ENCODE measurements at places on chromosomes 16 and 17.

DNA sequence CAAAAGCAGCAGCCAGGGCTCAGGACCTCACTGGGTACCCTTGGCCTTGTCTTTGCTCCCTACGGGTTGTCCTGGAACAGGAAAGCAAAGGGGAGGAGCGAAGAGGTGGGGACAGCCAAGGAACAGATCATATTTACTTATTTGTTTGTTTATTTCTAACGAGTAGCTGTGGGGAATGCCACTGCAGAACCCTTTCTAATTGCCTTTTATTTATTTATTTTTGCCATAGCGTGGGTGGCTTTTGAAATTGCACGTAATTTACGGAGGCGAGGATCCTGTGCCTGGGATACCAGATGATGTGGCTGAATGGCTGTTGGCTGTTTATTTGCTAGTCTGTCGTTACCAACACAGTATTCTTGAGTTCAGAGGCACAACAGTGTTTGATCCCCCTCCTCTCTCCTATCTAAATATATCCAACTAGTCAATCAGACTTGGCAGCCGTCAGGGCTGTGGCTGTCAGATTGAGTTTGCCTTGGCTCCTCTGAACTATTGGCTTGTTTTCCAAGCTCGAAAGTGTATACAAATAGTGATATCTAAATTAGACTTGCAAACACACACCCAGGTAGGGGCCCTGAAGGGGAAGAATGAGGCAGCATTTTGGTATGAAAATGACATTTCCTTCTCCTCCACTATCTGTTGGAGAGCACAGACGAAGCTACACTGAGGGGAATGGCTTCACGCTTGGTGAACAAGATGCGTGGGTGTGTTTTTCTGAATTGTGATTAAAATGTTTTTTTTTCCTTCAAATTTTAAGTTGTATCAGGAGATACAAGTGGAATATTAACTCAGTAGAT, 110.4 kb downstream of the MSI2 start:
- DNase-seq, result no peak

GRCh38 chr17:43816336-43817320, 16.3 kb downstream of the MPP3 start:
- no peak for DNase-seq

DNA sequence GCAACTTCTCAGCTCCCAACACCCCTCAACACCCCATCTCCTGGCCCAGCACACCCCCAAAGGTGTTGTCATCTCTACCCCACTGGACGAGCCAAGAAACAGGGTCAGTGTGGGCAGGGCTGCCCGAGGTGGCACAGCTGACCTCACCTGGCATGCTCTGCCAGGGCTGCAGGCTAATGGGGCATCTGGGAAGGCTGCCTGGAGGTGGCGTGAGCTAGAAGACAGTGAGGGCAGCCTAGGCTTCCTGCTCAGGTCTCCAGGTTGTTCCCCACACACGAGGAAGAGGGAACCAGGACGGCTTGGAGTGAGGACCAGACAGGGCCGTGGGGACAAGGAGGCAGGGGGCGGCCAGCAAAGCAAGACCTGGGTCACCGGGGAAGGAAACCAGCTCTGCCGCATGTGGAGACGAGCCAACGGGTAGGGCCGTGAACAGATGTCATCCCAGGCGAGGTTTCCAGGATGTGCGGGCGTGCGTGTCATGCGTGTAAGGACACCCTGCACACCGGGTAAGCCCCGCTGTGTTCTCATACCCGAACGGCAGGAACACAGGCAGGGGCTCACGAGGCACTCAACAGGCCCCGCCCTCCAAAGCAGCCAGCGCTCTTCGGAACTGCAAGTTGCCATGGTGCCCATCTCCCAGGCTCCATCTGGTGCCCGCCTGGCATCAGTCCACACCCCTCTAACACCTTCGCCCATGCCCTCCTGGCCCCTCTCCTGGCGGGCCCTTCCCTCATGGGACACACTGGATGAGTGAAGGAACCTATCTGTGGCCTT, 29.6 kb upstream of the PVALEF start:
- DNase-seq, result peak; percentile 71

- DNase-seq, result no peak
Observed at GRCh38 chr16:83031524-83031923, 404.8 kb downstream of the CDH13 start.

GRCh38 chr16:89297156-89297874, 79.8 kb downstream of the ZNF778 start:
- DNase-seq, result no peak

- no peak for DNase-seq
Observed at GRCh38 chr16:47523342-47524006, 62.3 kb downstream of the PHKB start.

DNA sequence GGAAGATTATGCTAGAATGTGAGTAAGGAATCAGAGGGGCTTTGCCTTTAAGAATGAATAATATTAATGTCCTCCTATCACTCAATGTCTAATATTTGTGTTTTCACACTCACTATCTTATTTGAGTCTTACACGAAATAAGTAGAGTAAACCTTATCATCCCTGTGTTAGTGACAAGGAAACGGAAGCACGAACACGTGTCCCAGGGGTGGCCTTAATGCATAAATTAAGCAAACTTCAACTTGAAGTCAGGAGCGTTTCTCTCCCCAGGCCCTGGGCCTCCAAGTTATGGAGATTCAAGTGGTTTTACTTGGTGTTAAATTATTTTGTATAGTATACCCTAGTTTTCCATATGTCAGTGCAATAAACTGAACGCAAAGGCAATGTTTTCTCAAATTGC, 96.0 kb downstream of the WDR59 start:
- no peak for DNase-seq

GRCh38 chr17:40568074-40568836, 3.0 kb upstream of the CCR7 start:
- no peak for DNase-seq

GRCh38 chr17:42522798-42523278, 13.2 kb upstream of the NAGLU start:
- no peak for DNase-seq

GRCh38 chr17:35612924-35613521, 25.9 kb downstream of the AP2B1 start:
- peak; percentile 39 for DNase-seq

DNA sequence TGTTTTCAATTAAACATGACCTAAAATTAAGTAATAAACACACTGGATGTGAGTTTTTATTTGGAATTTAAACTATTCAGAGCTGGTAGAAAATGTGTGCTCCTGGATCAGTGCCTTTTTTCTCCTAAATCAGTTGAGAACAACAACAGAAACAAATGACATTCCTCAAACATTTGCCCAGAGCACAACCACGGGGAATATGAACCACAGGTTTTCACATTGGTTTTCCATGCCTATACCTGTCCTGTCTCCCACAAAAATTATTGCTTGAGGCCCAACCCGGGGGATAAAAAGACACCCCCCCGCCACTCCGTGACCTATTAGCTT, 6.8 kb downstream of the HSBP1 start:
- no peak for DNase-seq

GRCh38 chr16:51045186-51045585, 105.9 kb downstream of the SALL1 start:
- DNase-seq, result no peak

- no peak for DNase-seq
Observed at GRCh38 chr17:66976781-66977201, 12.3 kb downstream of the CACNG4 start.

- DNase-seq, result no peak
Observed at GRCh38 chr17:82848022-82848592, 8.3 kb upstream of the ZNF750 start.

DNA sequence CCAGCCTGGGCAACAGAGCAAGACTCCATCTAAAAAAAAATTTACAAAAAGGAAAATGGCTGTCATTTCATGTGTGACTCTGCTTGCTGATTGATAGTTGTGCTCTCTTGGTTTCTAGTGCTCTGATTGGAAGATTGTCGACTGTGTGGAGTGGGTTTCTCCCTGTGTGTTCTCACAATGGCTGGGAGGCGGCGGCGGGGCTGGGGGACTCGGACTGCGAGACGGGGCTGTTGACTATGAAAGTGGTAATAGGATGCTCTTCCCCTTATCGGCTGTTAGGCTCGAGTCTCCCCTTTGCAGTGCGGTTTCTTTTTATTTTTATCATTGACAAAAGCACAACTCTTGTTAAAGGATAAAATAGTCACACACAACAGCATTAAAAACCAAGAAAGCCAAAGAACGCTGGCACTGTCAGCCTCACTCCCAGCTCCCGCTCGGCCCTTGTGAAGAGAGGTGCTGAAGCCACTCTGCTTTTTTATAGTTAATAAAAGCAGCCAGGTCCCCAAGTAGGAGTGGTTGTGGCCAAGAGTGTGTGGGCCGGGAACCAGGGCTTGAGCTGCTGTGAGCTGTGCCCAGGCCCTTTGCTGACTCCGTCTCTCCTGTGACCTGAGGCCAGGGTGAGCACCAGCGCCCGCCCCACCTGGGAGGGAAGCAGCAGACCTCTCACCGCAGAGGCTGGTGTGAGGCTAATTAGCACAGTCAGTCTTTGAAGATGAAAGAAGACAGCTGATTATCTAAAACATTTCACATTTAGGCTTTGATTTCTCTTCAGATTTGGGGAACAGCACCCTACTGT, 36.5 kb downstream of the TBCD start:
- no peak for DNase-seq

DNA sequence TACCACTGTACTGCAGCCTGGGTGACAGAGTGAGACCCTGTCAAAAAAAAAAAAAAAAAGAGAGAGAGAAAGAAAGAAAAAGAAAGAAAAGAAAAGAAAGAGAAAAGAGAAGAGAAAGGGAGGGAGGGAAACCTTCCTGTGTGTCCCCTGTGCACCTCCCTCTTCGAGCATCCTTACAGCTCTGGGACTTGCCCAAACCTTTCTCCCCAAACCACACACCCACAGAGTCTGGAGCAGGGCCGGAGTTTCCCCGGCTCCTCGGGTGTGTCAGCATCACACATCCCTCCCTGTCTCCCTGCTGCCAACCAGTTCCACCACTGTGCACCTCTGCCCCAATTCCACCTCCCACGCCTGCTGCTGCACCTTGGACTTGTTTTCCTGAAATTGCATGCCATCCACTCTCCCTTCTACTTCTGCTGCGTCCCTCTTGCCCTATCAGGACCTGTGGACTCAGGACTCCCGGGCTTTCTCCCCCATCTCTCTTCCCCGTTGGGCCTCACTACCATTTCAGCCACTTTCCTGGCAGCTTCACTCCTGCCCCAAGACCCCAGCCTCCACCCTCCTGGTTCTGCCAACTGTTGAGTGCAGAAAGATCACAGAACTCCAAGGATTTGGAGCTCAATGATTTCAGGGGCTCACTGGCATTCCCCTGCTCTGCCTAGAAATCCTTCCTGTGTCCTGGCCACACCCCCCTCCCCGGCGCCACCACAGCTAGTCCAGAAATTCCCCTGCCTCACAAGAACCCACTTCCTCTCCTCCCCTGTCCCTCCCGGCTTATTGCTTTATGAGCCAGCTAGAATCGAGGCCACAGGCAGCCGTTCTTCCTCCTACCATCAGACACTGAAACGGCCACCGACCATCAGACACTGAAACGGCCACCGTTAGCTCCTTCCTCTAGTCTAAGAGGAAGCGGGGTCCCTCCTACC, 3.7 kb upstream of the CDK3 start:
- no peak for DNase-seq

GRCh38 chr17:7633093-7633492, 3.2 kb downstream of the SHBG start:
- DNase-seq, result no peak

DNA sequence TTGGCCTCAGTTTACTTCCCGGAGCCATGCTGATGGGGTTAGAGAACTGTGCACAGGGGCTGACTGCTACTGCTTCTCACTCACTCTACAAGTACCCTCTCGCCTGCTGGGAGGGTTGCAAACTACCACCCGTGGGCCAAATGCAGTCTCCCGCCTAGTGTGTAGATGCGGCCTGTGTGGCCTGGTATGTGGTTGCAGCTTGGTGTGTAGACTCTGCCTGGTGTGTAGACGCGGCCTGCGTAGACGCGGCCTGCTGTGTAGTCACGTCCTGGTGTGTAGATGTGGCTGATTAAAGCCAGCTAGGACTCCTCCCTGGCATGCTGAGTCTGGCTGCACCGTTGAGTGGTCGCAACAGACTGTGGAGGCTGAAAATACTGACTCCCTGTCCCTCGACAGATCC, 7.3 kb downstream of the CANT1 start:
- DNase-seq, result no peak

- no peak for DNase-seq
Observed at GRCh38 chr16:14608111-14608566, 21.9 kb downstream of the PARN start.

DNA sequence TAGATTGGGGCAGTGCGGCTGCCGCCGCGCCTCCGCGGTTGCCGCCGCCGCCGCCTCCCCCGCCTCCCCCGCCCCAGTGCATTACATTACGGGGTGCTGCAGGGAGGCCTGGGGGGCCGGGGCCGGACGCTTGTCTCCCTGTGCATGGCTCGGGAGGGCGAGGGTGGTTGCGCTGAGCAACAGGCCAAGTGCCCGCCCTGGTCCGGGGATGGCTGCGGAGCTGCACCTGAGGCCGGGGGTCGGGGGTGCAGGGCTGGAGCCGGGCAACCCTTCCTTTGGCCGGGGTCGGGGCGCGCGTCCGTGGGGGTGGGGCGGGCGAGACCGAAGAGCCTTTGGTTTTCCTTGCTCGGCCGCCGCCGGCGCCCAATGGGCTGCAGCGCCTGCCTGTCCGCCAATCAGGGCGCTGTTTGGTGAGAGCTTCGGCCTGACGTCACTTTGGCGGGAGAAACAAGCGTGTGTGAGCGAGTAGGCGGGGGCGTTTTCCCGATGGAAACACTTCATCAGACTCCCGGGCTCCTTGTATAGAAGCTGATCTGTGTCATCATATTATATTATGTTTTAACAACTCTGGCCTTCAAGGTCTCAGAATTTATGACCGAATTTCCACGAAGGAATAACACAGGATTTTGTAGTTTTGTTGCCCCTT, 941 bp upstream of the FBXL20 start:
- DNase-seq, result peak; percentile 98

- no peak for DNase-seq
Observed at GRCh38 chr16:84416407-84417321, 48.3 kb downstream of the ATP2C2 start.

- DNase-seq, result no peak
Observed at GRCh38 chr16:78364556-78364880, 265.1 kb downstream of the WWOX start.

- DNase-seq, result no peak
Observed at GRCh38 chr17:31754239-31754945, 104.7 kb downstream of the COPRS start.

DNA sequence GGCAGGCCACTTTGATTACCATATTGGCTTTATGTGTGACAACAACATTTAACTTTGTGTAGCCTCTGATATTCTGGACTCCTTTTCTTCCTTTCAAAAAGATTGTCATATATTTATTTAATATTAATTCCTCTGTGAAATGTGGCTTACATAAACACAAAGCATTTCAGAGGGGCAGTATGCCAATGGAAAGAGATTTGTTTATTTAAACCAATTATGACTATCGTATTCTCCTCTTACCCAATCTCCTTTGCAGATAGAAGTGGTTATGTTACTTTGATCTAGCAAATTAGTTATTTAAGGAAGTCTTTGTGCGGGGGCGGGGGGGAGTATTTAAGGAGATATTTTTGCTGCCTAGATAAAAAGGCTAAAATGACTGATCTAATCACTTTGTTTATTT, 573.7 kb upstream of the KIF2B start:
- DNase-seq, result no peak
